Stimulated activated CD4-positive, alpha-beta T cell treated with anti-CD3 and anti-CD28 coated beads, TNF-alpha, amount 100 ng/mL, for 4 hours (primary cell): ENCODE measurements at places on chromosomes 13 and 19.
A peak's percentile ranks its signal among the peaks of the same experiment; 100 is the strongest.

- DNase-seq = no peak
These were observed 306.1 kb downstream of the DCT start for GRCh38 chr13:94173312-94173854.

- DNase-seq = peak; percentile 21
These were observed 3.8 kb downstream of the ATP12A start for GRCh38 chr13:24683838-24684599.

DNA sequence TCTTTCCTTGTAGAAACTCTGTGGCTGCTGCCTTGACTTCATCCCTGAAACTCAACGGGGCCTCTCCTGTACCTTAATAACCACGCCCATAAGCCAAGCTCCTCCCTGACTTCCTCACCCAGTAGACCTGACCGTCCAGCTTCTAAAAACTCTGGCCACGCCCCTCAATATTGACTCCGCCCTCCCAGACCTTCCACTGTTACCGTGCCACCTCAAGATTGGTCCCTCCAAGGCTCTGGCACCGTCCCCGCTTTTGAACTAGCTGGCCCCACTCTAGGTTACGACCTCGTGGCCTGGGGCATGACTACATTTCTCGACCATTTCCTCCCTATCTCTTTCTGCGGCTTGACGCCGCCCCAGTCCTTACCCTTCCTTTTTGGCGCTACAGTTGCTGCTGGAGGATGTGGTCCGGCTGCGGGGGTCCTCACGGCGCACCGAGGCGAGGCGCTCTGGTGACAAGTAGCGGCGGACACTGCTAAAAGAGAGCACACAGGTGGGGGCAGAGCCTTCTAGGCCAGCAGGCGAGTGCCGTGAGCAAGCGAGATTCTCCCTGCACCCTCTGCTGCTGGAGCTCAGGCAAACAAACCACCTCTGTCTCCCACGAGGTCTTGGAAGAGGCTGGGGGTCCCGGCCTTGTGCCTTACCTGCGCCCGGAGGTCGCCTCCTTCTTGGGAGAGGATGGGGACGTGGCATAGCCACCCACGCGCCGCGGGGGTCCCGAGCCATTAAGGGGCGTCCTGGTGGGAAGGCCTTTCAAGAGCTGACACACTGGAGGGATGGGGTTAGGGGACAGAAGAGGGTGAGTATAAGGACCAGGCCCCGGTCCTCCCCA, 2.3 kb upstream of the EML2 start:
- DNase-seq = peak; percentile 25

GRCh38 chr13:29310806-29311205, 284.7 kb downstream of the SLC7A1 start:
- DNase-seq = no peak

GRCh38 chr19:38975214-38975860, at the start of gene FBXO17:
Gene FBXO17, minus strand, starts transcription at chr19:38975742. Its CDS starts 25,423 bp downstream, at chr19:38950319.
- DNase-seq = no peak

- no peak for DNase-seq
These were observed 24.2 kb downstream of the TEX29 start for GRCh38 chr13:111344471-111345191.

DNA sequence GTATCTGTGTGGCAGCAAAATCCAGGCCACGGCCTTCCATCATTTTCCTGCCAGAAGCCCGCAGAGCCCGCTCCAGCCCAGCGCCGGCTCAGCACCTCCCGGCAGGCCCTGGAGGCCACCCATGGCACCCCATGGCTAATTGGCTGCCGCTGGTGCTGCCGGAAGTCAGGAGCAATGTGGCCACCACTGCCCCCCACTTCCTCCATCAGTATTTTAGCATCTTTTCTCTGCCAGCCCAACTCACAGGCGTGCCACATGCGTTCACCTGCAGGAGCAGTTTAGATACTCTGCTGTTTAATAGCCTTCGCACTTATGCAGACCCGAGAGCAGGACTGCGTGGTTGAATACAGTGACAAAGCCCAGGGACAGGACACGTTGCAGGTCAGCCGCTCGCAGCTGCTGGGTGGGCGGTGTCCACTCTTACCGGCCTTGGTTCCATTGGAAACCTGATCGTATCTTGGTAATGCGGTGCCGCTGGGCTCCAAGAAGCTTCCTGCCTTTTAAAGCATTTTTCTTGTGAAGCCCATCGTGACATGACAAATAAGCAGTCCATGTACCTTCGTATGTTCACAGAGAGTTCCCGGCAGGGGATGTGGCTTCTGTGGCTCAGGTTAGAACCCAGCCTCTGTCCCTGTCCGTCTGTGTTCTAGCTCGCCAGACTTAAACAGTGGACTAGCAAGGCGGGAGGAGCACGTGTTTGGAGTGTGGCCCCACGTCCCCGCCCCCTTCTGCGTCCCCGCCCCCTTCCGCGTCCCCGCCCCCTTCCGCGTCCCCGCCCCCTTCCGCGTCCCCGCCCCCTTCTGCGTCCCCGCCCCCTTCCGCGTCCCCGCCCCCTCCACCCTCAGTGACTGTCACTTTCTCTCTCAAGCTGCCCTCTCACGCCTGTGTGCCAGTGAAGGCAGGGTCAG, 162.0 kb upstream of the SOX1 start:
- DNase-seq = no peak

GRCh38 chr13:92122186-92122853, 723.9 kb downstream of the GPC5 start:
- DNase-seq = no peak

DNA sequence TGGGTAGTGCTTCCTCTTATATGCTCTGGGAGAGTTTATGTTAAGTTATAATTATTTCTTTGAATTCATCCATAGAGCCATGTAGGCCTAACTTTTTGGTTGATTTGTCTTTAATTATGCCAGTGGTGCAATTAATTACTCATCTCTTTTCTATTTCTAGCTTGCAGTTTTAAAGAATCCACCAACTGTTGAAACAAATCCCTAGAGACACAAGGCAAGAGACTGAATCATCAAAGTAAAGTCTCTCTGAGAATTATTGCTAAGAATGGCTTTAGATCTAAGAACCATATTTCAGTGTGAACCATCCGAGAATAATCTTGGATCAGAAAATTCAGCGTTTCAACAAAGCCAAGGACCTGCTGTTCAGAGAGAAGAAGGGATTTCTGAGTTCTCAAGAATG, 5.9 kb upstream of the ZNF551 start:
- DNase-seq = no peak

DNA sequence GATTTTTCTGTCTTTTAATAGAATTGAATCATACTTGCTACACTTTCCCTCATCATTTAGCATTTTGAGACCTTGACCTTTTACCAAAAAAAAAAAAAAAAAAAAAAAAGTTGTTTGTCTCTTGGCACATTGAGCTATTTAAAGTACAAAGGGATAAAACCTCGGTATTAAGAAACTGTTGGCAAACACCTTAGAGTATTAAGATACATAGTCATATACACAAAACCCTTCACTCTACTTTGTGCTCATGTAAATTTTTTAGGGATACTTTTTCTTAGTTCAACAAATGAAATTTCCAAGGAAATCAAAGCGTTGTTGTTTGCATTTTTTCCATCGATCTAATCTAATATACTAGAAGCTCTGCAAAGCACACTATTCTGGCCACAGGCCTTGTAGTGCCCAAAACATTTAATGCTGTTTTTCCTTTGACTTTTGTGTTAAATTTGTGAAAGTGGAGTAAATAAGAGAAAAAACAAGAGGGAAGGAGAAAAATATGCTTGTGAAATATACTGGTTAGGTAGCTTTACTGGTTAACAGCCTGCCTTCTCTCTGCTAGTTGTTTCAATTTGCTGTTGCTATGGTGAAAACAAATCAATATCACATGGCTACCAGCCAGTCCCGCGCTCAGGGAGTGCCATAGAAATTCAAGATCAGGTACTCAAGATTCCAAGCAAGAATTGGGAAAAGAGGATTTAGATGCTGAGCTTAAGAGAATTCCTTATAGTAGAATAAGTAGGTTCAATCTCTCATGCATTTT, 2.6 kb downstream of the MBNL2 start:
- DNase-seq = no peak

GRCh38 chr19:2249880-2250765, 1.0 kb downstream of the AMH start:
- no peak for DNase-seq

- no peak for DNase-seq
These were observed 155.5 kb upstream of the STARD13 start for GRCh38 chr13:33441015-33441414.

DNA sequence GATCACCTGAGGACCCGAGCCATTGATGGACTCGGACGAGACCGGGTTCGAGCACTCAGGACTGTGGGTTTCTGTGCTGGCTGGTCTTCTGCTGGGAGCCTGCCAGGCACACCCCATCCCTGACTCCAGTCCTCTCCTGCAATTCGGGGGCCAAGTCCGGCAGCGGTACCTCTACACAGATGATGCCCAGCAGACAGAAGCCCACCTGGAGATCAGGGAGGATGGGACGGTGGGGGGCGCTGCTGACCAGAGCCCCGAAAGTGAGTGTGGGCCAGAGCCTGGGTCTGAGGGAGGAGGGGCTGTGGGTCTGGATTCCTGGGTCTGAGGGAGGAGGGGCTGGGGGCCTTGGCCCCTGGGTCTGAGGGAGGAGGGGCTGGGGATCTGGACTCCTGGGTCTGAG, 888 bp downstream of the FGF21 start:
- no peak for DNase-seq

GRCh38 chr19:52492201-52492993, 35.1 kb upstream of the ZNF808 start:
- DNase-seq = no peak

DNA sequence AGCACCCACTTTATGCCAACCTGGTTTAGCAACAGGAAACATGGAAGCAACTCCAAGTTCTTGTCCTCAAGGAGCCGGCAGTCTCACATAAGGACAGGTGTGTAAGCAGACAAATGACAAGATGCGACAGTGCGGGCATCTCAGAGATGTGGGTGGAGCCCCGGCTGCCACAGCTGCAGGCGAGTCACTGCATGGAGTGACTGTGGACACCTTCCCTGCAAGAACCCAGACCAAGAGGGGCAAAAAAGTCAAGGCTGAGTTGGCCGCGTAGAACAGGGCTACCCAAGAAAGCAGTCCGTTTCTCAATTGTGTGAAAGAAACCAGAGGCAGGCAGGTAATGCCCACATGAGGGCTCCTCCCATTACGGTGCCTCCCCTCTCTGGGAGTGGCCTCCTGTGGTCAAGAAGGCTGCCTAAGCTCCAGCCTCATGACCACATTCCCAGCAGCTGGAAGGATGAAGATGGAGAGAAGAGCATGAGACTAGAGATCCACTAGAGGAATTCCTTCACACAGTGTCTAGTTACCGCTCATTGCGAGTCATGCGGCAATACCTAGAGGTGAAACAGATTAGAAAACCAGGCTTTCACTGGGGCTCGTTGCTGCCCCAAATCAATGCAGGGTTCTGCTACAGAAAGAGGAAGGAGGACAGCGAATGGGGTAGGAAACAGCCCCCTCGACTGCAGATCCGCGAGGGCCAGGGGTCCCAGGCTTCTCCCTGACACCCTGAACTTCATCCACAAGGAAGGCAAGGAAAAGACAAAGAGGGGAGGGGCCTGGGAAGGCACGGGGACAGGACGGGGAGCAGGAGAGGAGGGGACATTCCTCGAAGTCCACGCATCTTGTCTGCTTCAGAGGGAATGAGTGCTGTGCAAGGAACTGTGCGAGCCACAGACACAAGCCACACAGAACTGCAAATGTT, 80.2 kb downstream of the SPACA7 start:
- no peak for DNase-seq

DNA sequence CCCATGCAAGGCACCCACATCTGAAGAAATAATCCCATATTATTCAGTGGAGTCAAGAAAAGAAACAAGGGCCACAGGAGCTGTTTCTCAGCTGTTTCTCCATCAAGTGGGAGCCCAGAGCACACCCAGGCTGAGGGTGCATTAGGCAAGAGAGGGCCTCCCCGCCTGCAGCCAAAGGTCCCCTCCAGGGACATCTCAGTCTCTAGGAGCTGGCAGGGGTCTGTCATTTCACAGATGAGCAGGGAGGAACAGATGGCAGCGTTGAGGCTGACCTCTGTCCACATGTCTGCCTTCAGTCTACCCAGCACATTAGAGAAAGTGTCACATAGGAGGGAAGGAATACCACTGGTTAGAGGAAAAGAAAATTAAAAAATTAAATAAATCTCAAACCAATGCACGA, 157.7 kb downstream of the ZNF536 start:
- no peak for DNase-seq

DNA sequence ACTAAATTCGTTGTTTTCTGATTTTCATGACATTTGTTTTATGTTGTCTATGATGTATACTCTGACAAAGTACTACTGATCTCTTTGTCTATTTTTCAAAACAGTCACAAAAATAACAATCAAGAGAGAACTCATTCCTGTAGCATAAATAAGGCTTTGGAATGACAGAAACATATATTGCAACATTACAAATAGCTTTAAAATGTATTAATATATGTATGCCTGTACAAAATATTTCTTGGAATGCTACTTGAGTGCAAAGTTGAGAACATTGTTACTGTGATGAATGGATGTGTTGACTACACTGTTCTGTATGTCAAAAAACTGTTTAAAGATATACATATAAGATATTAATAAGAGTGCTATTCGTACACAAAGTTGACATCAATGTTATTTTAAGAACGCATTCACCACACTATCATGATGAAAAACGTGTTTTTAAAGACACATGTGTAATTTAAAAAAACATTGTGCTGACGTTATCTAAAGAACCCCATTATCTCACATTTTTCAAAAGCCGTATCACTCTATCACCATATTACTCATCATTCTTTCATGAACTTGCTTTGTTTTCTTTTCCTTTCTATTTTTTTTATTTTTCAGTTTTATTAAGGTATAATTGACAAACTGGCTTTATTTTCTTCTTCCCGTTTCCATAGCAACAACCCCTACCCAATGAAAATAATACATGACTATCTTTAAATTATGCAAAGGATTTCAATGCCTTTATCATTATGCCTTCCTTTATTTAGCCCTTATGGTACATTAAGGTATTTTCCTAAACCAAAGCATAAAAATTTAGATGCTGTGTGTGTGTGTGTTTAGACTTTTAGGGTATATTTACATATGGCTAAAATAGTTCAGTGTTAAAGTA, 918.8 kb downstream of the SLITRK1 start:
- no peak for DNase-seq

DNA sequence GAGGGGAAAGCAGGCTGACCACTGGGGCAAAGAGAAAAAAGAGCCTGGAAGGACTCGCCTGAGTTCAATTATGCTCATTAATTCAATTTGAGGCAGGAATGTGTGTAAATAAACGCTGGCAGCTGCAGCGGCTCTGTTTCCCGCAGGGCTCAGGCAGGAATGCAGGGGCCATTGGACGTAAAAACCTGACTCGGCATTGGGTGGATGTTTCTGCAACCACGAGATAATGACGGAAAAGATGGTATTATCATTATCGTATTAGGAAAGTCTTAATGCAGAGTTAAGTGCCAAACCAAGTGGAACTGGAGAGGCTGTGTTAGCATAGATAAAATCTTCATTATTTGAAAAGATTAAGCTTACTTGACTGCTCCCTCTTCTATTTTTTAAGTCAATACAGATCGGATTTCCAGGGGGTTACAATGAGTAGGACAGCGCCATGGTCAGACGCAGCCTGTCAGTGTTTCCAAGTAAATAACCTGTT, 169.8 kb downstream of the SHISA2 start:
- no peak for DNase-seq

DNA sequence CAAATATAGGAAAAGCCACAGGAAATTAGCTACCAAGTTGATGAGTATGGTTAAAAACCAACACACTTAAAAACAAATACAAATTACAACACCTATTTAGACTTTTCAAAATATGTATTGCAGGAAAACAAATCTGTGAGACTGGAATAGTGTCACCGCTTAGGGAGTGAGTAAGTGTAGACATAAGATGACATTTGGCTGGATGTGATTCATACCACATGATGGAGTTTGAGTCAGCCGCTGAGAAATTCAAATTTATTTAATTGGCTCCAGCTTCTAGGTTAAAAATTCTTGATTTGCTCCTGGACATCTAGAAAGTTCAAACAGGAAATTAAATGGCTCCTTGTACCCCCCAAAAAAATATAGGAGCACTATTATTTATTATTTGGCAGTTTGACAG, 531.7 kb downstream of the SLITRK1 start:
- DNase-seq = no peak
